ENCODE measurements at places on chromosomes 1 and 21.

- no peak for DNase-seq
Measured at GRCh38 chr1:186828611-186829454, at the start of gene PLA2G4A. TSS of gene PLA2G4A (plus strand) at chr1:186828949. CDS start at chr1:186854355, 25,406 bp downstream.

DNA sequence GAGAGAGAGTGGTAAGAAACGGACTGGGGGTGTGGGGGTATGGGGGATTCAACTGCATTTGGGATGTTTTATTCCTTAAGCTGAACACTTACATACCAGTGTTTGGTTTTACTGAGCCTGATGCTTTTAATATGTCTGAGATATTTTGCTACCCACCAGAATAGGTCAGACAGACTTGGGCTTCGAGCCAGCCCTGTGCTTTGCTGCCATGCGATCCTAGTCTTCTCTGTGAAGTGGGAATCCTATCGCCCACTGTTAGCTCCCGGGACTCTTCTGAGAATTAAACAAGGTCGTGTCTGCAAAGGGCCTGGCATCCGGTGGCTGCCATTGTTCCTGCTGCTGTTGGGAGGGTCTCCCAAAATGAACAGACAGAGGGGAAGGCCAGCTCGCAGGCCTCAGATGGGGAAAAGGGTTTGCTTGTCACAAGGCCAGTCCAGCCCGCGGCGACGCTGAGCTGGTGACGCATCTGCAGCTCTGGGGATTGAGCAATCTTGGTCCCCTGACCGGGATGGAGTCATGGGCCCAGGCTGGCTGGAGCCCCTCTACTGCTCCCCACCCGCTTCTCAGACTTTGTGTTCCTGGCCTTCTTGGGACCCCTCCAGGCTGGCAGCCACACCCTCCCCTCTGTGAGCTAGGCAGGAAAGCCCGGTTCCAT lies 26.9 kb upstream of the ECE1 start:
- DNase-seq: no peak

DNA sequence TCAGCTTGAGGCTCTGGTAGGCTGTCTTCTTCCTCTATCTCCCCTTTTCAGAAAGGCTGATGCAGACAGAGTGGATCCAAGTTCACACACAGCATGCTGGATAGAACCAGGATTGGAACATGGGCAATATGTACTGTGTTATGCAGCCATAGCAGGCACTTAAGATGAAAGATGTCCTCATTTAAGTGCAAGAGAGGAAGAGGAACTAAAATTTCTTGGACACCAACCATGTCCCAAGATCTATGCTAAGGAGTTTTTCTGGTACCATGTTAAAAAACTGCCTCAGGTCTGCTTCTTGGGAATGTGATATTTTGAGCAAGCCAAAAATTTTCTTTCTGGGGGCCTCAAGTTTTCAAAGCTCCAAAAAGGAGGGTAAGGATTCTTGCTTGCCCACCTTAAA lies 1.2 kb downstream of the SDHB start:
- no peak for DNase-seq

GRCh38 chr1:71918630-71919029 lies 363.7 kb downstream of the NEGR1 start:
- no peak for DNase-seq

GRCh38 chr1:92167151-92167550 lies 50.6 kb upstream of the C1orf146 start:
- no peak for DNase-seq

GRCh38 chr1:46790446-46791101 lies 8.3 kb upstream of the CYP4B1 start:
- DNase-seq: no peak

GRCh38 chr1:99525331-99525730 lies 120.6 kb upstream of the PALMD start:
- DNase-seq: no peak

DNA sequence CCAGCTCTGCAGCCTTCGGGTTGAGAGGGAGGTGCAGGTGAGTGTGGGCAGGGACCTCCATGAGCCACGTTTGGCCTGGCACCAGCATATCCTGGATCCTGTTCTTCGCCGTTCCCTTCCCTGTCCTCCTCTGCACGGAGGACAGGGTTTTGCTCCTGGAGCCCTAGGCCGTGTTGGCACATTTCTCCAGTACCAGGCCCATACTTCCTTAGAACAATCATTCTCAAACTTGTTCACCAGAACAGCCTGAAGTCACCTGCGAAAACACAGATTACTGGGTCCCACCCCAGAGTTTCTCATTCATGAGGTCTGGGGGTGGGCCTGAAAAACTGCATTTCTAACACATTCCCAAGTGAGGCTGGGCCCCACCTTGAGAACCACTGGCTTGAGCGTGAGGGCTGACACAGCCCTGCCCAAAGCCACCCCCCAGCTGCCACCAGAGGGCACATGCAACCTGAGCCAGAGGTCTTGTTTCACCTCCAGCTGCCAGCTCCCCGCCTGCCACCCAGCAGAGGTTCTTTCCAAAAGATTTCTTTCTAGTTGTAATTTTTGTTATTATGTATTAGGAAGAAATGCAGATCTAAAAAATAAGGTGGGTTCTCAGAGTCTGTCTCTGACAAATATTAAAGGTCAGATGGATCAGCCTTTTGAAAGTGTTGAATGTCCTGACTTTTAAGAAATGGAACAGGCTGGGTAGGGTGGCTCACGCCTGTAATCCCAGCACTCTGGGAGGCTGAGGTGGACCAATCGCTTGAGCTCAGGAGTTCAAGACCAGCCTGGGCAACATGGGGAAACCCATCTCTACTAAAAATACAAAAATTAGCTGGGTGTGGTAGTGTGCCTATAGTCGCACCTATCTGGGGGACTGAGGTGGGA lies 39.6 kb upstream of the LDLRAP1 start:
- peak; percentile 52 for DNase-seq
